ENCODE measurements at places on chromosomes 6 and 20.

GRCh38 chr20:32839982-32840285 lies 18.8 kb upstream of the EFCAB8 start:
- no peak for DNase-seq

DNA sequence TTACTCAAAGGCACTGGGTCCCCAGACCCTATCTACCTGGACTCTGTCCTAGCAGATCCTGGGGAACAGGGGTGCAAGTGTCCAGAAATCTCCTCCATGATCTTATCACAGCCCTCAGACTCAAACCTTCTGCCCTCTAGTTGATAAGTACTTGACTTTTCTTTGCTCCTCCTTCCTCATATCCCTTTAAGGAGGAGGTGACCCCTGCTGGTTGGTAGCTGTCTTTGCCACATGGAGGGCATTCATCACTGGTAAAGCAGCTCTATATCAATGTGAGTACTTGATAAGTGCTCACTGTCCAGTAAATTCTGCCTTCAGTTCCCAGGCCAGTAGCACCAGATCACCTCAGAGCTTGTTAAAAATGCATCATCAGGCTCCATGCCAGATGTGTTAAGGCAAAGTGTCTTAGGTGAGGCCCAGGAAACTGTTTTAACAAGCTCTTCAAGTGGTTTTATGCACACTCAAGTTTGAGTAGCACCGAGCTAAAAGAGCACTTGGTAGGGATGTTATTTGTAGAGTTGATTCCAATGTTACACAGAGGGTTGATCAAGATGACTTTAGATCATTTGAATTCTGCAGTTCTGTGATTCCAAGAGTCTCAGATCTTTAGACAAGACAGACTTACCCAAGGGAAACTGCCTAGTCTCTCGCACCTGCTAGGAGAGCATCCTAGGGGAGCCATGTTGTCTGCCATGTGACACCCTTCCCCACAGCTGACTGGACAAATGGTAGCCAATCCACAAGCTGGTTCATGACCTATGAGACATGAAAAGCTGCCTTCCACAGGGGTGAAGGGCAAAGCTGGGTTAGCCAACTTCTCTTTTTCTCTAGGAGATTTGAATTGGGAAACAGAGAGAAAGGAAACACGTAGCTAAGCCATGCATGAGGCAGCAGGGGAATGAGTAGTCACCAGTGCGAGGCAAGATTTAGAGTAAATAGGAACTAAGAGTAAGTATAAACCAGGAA lies 18.6 kb downstream of the TREML2 start:
- no peak for DNase-seq

DNA sequence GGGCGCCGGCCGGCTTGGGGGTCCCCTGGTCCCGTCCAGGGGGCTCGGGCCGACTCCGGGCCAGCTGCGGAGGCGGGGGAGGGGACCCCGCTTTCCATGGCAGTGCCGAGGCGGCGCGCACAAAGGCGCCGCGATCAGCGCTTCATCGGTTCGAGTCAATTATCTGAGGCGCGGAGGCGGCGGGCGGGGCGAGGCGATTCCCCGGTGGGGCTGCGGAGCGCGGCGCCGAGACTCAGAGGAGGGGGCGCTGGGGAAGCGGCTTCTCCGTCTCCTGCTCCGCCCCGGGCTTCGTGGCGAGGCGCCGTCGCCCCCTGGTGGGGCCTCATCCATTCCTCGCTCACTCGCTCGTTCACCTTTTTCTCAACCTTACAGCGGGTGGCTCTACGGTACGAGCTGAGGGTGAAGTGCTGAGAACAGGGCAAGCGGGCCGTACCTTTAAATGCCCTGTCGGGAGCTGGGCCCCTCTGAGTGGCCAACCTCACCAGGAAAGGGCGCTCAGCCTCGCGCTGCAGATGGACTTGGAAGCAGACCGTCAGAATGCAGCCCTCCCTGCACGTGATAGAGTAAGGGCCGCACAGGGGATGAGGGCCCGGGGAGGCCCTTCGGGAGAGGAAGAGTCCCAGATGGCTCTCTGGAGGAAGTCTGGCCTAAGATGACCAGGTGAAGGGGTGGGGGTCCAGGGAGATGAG lies 39.9 kb downstream of the SLC52A3 start:
- DNase-seq = peak; percentile 56

GRCh38 chr6:82063574-82063973 lies 184.0 kb downstream of the IBTK start:
- no peak for DNase-seq

GRCh38 chr6:149897855-149898744 lies at the start of gene RAET1E:
RAET1E (minus strand) TSS chr6:149898113; CDS start chr6:149890901, 7,212 bp downstream.
- no peak for DNase-seq

GRCh38 chr6:111242452-111242851 lies 155.1 kb downstream of the SLC16A10 start:
- DNase-seq = no peak

GRCh38 chr20:23658989-23659609 lies 21.3 kb upstream of the CST3 start:
- no peak for DNase-seq

DNA sequence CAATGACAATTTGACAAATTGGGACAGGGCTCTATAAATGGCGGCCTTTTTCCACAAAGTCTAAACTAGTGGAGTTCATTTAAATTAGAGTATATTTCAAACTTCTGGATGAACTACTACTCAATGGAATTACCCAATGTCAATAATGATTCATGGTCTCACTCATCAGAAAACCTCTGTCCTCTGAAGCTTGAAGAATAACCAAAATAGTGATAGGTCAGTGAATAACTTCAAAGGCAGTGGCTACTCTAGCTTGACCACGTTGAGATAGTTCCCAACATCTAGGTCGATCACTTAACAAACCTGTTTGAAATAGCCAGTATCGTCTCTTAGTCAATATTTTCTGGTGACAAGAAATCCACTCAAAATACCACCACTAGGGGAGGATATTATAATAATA lies 197.6 kb downstream of the HDGFL1 start:
- DNase-seq = no peak

- DNase-seq = no peak
These were observed 53.0 kb downstream of the SASH1 start for GRCh38 chr6:148395583-148396101.

DNA sequence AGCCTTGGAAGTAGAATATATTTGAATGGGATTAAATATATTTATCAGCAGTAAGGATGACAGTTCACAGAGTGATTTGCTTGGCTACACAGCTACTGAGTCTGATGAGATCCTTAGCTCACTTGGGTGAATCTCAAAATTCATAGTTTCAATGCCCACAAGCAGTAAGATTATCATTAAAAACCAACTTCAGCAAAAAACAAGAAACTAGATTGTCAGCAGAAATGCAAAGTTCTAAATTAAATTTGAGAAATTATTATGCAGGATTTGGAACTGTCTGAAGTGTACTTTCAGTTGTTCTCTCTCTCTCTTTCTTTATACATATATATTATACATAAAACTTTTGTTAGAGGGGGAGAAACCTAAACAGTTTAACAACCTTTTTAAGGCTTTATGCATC lies 288.8 kb upstream of the SASH1 start:
- DNase-seq = no peak

GRCh38 chr6:1372690-1373089 lies 16.7 kb upstream of the FOXF2 start:
- DNase-seq = no peak

GRCh38 chr6:150118203-150118602 lies 24.6 kb upstream of the PPP1R14C start:
- no peak for DNase-seq

GRCh38 chr20:40540166-40540565 lies 148.9 kb downstream of the MAFB start:
- DNase-seq = no peak

GRCh38 chr6:158991017-158991723 lies 8.8 kb downstream of the RSPH3 start:
- DNase-seq = no peak

- DNase-seq = no peak
These were observed 33.9 kb downstream of the SCGN start for GRCh38 chr6:25685896-25686295.

GRCh38 chr6:135534773-135535380 lies 37.3 kb upstream of the AHI1 start:
- no peak for DNase-seq

- DNase-seq = no peak
These were observed 95.3 kb downstream of the CLVS2 start for GRCh38 chr6:123091091-123091895.

- peak; percentile 8 for DNase-seq
These were observed 49.7 kb upstream of the DDR1 start for GRCh38 chr6:30834646-30835045.

- DNase-seq = no peak
These were observed 621.5 kb upstream of the BTBD3 start for GRCh38 chr20:11296221-11296620.

DNA sequence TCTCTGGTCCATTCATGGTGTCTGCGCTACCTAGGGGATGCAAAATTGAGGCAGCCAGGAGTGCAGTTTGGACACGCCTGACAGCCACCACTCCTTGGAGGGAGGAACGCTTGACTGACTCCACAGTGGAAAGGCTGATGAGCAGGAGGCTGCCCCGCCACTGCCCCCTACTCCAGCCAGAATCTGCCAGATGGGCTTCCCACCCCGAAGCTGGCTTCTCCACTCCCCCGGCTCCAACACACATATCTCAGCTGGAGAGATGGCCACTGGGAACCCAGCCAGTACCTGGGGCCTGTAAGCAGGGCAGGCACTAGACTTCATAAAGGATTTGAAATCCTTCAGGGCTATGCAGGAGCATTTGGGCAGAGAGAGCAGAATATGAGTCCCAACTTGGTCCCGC lies 51.4 kb upstream of the BLCAP start:
- no peak for DNase-seq

DNA sequence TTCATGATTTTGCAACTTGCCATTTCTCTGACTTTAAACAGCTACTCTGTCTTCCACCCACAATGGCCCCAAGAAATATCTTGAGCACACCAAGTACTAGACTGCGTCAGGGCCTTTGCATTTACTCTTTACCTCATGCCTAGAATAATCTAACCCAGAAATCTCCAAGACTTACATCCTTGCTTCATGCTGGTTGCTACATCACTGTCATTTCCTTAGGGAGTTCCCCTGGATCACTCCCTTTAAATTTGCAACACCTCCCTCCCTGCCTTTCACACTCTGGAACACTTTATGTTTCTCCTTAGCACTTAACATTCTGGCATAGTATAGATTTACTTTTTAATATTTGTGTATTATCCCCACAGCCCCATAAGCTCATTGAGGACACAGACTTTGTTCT lies 4.9 kb upstream of the ELOVL5 start:
- no peak for DNase-seq

- no peak for DNase-seq
These were observed 81.6 kb upstream of the MPC1 start for GRCh38 chr6:166464068-166465002.

GRCh38 chr6:147060636-147061035 lies 143.6 kb upstream of the STXBP5 start:
- DNase-seq = no peak

DNA sequence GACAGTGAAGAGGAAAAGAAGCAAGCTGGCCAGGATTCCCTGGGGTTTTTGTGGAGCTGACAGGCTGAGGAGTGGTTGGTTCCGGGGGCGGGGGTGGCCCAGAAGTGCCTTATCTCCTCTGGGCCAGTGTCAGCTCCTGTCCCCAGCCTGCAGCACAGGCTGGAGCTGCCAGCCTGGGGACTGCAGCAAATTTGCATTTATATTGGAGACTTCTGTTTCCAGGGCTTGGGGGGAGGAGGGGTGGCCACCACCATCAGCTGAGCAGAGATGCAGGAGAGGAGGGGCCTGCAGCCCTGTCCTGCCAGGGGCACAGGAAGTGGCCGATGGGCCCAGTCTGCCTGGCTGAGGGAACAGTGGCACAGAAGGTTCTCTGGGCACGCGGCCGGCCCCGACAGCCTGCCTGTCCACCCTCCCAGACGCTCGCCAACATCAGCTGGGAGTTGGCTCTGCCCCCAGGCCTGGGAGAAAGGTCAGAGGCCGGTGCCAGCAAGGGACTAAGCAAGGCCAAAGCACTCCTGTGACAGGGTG lies 24.3 kb upstream of the SCRT2 start:
- DNase-seq = no peak

DNA sequence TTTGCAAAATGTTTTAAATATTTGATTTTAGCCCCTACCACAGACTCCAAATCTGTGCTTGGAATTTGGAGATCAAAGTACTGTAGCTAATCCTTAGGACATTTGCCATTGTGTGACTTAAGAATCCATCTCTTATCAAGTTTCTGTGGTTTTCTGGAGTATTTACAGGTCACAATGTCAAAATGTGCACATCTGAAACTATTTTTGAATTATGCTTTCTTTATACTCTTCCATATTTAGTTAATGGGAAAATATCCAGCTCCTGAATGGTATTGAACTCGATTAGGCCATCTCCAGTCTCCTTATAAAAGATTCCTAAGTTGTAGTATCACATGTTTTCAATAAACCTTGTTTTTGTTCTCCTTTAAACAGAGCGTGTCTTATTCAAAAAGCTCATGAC lies 162.5 kb downstream of the KHDC1L start:
- DNase-seq = no peak
